ENCODE measurements at places on chromosomes 13 and 19. TPM values are rescaled to one million over a fixed set of nuclear protein-coding genes. Genes with fewer than 3 reads are reported as not detected.

ZNF534 gene
- not detected for total RNA-seq

ZNF256 gene
- total RNA-seq: 0.97 TPM

IFNL1 gene
- not detected for total RNA-seq

FGF22 gene
- 1.2 TPM for total RNA-seq

KIR3DL2 gene
- total RNA-seq: not detected

CLN5 gene
- 9.1 TPM for total RNA-seq

ZNF112 gene
- total RNA-seq: 2.4 TPM

ATP8A2 gene
- total RNA-seq: not detected

EXOC3L2 gene
- 1.8 TPM for total RNA-seq

ZNF234 gene
- 2.7 TPM for total RNA-seq

PEAK3 gene
- not detected for total RNA-seq

CPT1C gene
- 15.0 TPM for total RNA-seq

CYP4F2 gene
- 0.22 TPM for total RNA-seq

PCSK4 gene
- total RNA-seq: 0.78 TPM

PCDH9 gene
- 7.2 TPM for total RNA-seq

INSL3 gene
- total RNA-seq: 0.32 TPM

HRC gene
- total RNA-seq: not detected

CYP4F8 gene
- not detected for total RNA-seq

IZUMO1 gene
- not detected for total RNA-seq

SHD gene
- total RNA-seq: not detected

ERCC5 gene
- total RNA-seq: 15.4 TPM

SSC5D gene
- total RNA-seq: 0.45 TPM

ZNF784 gene
- total RNA-seq: 5.8 TPM

CLEC4G gene
- not detected for total RNA-seq

VSIG10L gene
- total RNA-seq: 6.8 TPM

LPAR2 gene
- 3.1 TPM for total RNA-seq

SIN3B gene
- total RNA-seq: 20.1 TPM

OR10H2 gene
- total RNA-seq: not detected

GCDH gene
- 10.0 TPM for total RNA-seq

AKT1S1 gene
- total RNA-seq: 113 TPM

DZIP1 gene
- 13.6 TPM for total RNA-seq

LYPD5 gene
- 0.17 TPM for total RNA-seq

WDR88 gene
- total RNA-seq: not detected

HOMER3 gene
- total RNA-seq: 32.1 TPM

TPTE2 gene
- not detected for total RNA-seq

C1QTNF9B gene
- total RNA-seq: not detected

DIAPH3 gene
- total RNA-seq: 6.7 TPM

CD79A gene
- total RNA-seq: 1.3 TPM

KIR3DL1 gene
- not detected for total RNA-seq

VSTM1 gene
- total RNA-seq: 0.50 TPM

RINL gene
- total RNA-seq: 2.2 TPM

IGSF23 gene
- 0.31 TPM for total RNA-seq

SERP2 gene
- not detected for total RNA-seq
